ENCODE measurements at places on chromosomes 7 and 10.

GRCh38 chr7:150956395-150957132, 21.6 kb downstream of the KCNH2 start:
- no peak for DNase-seq

DNA sequence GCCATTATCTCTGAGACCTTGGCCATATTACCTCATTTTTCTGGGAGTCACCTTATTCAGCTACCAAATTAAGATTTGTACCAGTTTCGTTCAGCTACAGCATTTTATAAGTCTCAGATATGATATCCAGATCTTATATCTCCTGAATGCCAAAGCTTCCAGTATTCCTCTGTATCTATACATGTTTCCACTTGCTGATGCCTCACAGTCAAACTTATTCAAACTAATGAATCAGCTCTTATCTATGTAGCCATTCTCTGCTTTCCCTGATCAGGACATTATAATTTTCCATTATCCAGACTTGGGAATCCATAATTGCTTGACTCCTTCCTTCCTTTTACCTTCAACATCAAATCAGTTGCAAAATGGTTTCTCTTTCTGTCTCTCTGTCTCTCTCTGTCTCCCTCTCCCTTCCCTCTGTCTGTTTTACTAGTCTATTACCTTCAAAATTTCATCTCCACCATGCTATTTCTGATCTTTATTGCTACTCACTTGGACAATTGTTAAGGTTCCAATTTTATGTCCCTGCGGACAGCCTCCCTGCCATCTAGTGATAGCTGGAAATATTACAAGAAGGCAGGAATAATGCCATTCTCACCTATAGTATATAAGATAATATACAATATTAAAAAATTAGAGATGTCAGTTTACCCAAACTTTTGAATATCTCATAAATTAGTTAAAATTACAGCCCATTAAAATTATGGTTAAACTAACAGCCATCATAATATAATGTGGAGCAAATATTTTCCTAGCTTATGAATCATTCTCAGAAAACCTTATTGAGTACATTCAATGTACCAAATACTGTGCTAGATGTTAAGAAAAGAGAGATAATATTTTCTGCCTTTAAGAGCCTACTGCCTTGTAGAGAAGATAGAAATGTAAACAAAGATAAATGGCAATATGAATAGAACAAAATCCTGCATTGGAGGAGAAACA, 89.8 kb downstream of the PCLO start:
- DNase-seq, result no peak

- no peak for DNase-seq
These were observed 10.6 kb downstream of the VOPP1 start for GRCh38 chr7:55561690-55562089.

- DNase-seq, result no peak
These were observed 14.0 kb downstream of the KAZALD1 start for GRCh38 chr10:101075775-101076174.

DNA sequence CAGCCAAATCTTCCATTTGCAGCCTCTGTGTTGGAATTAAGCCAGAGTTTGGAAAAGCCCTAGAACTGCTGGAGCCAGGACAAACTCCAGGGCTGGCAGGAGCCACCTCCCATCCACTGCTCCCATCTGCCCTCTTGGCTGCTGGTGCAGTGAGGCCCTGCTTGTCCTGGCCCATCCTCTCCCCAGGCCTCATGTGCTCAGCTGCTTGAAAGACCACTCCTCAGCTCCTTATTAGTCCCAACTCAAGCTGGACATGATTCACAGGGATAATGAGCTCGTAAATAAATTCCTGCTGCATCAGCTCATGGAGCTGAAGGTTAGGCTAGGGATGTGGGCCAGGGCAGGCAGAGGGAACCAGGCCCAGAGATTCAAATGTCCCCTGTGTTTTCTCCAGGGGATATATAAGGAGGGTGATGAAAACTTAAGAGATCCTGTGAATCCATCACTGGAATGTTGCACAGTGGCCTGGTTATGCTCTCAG, 282.8 kb downstream of the RPS24 start:
- DNase-seq, result no peak

GRCh38 chr10:31761156-31761555, 167.5 kb downstream of the ARHGAP12 start:
- DNase-seq, result no peak

GRCh38 chr7:108283252-108283651, 153.1 kb upstream of the LAMB4 start:
- no peak for DNase-seq

DNA sequence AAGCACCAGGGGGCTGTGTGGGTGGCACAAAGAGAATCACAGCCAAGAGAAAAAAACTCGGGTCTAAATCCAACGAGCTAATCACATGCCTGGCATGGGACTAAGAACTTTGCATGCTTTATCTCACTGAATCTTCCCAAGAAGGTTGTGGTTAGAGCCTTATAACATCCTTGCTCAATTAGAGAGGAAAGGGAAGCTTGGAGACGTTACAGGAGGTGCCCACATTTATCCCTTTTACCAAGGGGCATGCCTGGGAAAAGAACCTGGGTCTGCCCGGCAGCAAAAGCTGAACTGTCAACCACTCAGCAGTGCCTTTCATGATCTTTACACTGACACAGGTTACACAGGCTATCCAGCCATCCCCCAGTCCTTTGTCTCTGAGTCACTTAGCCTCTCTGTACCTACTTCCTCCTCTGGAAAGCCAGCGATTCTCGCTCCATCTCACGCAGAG, 190.1 kb downstream of the PRPF18 start:
- no peak for DNase-seq

DNA sequence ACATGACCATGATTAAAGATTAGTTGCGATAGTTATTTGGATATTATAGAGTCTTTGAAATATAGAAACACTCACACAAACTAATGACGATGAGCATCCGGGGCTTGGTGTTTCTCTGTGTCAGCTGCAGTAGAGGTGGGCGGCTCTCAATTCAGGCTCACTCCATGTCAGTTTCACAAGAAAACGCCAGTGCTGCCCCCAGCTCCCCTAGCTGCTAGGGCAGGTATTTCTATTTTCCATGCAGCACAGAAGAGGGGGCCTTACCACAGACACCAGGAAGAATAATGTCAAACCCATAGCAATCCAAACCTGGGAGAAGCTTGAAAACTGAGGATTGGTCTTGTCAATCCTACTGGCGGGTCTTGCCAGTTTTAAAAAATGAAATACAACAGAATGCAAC, 197.1 kb downstream of the PHTF2 start:
- DNase-seq, result no peak

DNA sequence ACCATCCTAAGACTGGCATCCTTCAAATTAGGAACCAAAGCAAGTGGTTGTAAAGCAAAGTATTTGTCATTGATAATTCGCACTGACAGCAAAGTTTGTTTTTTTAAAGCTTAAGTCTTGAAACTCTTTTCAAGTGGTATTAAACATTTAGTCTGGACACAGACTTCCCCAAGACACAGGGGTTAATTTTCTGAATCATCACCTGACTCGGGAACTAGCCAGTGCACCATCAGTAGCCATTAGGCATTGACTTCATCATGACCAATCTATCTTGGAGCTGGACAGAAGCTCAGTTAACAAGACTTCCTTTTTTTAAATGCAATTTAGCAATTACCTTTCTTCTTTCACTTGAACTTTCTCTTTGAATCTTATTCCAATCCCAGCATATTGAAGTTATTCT, 210.6 kb downstream of the ZNF365 start:
- no peak for DNase-seq

- DNase-seq, result no peak
These were observed 113.8 kb downstream of the EBF3 start for GRCh38 chr10:129850316-129850715.

GRCh38 chr7:29858191-29858951, 52.1 kb downstream of the WIPF3 start:
- DNase-seq, result no peak

- no peak for DNase-seq
These were observed 275.8 kb downstream of the CACNA2D1 start for GRCh38 chr7:82167558-82168314.

GRCh38 chr7:139691253-139691781, 86.5 kb downstream of the HIPK2 start:
- no peak for DNase-seq

GRCh38 chr7:106463851-106464611, 179.2 kb upstream of the NAMPT start:
- no peak for DNase-seq

DNA sequence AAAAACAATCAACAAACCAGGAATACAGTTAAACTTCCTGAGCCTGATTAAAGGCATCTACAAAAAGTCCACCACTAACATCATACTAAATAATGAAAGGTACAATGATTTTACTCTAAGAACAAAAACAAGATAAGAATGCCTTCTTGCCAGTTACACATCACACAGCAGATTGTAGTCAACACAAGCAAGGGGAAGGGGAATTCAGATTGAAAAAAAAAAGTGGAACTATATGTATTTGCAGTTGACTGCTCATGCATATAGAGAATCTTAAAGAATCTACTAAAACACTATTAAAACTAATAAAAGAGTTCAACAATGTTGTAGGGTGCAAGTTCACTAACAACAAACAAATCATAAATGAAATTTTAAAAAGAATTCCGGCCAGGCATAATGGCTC, 28.5 kb downstream of the ZNF33B start:
- no peak for DNase-seq

- DNase-seq, result no peak
These were observed 5.1 kb downstream of the ARHGAP22 start for GRCh38 chr10:48599830-48600134.

DNA sequence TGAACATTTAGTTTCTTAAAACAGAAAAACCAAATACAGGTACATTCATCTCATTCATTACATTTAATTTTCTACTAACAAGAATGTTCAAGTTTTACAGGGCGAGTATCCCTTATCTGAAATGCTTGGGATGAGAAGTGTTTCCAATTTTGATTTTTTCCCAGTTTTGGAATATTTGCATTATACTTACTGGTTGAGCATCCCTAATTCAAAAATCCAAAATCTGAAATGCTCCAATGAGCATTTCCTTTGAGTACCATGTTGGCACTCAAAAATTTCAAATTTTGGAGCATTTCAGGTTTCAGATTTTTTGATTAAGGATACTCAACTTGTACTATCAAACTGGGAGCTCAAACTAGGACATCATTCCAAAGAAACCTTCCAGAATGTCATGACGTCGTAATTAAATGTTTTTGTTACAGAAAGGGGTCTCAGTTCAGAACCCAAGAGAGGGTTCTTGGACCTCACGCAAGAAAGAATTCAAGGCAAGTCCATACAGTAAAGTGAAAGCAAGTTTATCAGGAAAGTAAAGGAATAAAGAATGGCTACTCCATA, 90.8 kb upstream of the PIK3CG start:
- DNase-seq, result no peak

GRCh38 chr7:155206318-155207020, 91.2 kb upstream of the INSIG1 start:
- peak; percentile 89 for DNase-seq

GRCh38 chr10:123394382-123394781, 240.2 kb downstream of the BUB3 start:
- DNase-seq, result no peak

GRCh38 chr7:25206765-25207164, 21.5 kb downstream of the NPVF start:
- no peak for DNase-seq

DNA sequence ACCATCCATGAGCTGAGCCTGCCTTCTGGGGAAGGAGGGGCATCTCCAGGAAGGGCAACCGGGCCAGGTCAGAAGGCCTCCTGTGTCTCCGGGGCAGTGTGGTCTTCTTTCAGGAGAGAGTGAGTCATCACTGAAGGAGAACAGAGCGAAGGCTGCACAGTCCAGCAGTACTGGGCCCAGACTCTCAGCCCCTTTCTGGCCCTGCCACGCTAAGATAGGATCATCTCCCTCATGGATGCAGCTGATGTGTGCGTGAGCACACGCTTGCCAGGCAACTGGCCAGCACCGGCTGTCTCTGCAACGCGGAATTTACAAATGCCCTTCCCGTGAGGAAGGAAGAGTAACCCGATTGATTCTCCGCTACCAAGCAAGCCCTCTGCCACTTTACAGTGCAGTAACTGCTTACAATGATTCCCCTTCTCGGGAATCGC, 328.2 kb downstream of the TNS3 start:
- no peak for DNase-seq

GRCh38 chr7:122885583-122886356, 490 bp downstream of the CADPS2 start:
- DNase-seq, result no peak

- DNase-seq, result no peak
These were observed 4.4 kb downstream of the CAV1 start for GRCh38 chr7:116529250-116529649.

GRCh38 chr10:100036850-100037249, 27.1 kb upstream of the DNMBP start:
- DNase-seq, result no peak

GRCh38 chr10:15879663-15880062, 19.4 kb upstream of the MINDY3 start:
- DNase-seq, result no peak

GRCh38 chr10:107577221-107577620, 412.7 kb upstream of the SORCS1 start:
- DNase-seq, result no peak

GRCh38 chr10:86259901-86260562, 106.6 kb downstream of the GRID1 start:
- DNase-seq, result no peak

- no peak for DNase-seq
These were observed 51.7 kb downstream of the ADRA2A start for GRCh38 chr10:111128331-111129180.

DNA sequence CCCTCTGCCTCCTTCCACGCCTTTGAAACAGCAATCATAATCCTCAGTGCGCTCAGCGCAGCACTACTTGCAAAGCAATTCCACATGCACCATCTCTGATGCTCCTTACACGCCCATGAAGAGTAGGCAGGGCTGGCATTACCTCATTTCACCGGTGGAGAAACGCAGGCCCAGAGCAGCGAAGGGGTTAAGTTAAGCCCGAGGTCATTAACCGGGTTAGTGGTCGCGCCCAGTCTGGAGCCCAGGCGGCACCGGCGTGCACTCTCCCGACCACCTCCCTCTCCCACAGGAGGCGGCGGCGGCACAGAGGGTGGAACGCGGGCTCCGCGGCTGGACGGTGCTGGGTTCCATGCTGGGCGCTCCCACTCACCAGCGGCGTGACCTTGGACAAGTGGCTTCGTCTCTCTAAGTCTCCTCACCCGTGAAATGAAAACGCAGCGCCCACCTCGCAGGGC, 515 bp downstream of the FASTK start:
- DNase-seq, result no peak

- no peak for DNase-seq
These were observed 298.2 kb downstream of the SORCS1 start for GRCh38 chr10:106866244-106866845.

GRCh38 chr10:13834581-13835286, 248.0 kb downstream of the PRPF18 start:
- DNase-seq, result no peak

DNA sequence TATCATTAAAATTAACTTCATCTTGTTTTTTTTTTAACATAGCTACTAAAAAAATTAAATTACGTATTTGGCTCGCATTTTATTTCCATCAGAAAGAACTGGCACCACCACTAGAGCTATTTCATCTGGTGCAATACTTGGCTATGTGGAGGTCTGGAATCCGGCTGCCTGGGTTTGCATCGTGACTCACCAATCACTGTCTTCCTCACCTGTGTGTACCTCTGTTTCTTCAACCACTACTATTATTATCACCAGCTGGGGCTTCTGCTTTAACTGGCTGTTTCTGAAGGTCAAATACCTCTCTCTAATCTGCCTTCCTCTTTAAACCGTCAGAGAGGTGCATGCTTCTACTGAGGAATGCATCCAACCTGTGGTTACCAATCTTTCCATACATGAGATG, 6.5 kb downstream of the WDR91 start:
- no peak for DNase-seq

- DNase-seq, result no peak
These were observed 397.2 kb downstream of the SUGCT start for GRCh38 chr7:40531956-40532355.

Data from stimulated activated CD4-positive, alpha-beta T cell treated with anti-CD3 and anti-CD28 coated beads, Interleukin-1b, Interleukin-23, amount 100 ng/mL, for 48 hours (primary cell).